ENCODE measurements at places on chromosomes 3 and 15. TPM values are rescaled to one million over a fixed set of nuclear protein-coding genes. Genes with fewer than 3 reads are reported as not detected.
A peak's percentile ranks its signal among the peaks of the same experiment; 100 is the strongest.

DNA sequence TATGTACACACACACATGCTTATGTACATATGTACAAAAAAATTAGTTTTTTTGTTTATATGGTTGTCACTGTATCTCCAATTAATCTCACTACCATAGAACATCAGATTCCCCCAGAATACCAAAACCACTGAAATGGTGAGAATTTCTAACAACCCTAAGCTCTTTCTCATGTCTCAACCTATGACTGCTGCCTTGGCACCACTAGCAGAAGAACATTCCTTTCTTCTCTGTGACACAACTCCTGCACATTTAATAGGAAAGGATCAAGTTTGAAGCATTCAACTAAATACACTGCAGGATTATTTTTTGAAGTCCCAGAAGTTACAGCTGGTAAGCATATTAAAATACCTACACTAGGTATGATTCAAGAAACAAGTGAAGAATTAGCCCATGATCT lies 109.6 kb downstream of the FAM174B start:
- DNase-seq, result no peak

DNA sequence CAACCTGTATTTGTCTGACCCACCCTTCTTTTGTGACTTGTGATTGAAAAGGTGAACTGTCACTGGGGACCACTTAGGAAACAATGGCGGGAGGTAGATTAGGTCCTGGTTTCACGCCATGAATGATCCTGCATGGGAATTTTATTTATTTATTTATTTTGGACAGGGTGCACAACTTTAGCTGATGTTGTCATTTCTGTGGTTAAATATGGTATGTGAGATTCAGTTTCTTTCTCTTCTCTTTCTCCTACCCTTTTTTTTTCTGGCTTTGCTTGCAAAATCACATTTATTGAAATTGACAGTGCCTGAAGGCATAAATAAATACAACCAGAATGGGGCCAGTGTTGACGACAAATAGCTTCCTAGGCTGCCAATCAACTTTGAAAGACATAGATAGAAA lies 18.0 kb upstream of the HTR3E start:
- DNase-seq, result no peak

DNA sequence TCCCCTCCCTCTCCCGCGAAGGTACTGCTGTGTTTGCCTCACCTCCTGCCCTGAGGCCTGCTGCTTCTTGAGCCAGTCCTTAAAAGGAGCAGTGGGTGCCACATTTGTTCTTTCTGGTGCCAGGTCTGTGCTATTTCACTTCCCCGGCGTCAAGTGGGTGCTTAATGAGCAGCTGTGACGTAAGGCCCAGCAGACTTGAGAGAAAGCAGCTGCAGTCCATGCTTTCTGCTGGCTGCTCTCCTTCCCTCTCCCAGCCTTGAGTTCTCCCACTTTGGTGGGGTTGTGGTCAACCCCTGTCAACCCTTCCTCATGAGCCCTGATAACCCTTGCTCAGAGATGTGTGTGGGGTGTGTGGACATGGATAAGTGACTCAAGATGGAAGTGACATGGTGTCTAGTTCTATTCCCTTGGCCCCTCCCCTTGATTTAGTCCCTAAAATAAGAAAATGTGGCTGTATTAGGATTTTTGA lies 6.9 kb downstream of the INAFM2 start:
- DNase-seq, result no peak

- DNase-seq, result no peak
Observed at GRCh38 chr3:188529228-188529627, 375.3 kb downstream of the LPP start.

DNA sequence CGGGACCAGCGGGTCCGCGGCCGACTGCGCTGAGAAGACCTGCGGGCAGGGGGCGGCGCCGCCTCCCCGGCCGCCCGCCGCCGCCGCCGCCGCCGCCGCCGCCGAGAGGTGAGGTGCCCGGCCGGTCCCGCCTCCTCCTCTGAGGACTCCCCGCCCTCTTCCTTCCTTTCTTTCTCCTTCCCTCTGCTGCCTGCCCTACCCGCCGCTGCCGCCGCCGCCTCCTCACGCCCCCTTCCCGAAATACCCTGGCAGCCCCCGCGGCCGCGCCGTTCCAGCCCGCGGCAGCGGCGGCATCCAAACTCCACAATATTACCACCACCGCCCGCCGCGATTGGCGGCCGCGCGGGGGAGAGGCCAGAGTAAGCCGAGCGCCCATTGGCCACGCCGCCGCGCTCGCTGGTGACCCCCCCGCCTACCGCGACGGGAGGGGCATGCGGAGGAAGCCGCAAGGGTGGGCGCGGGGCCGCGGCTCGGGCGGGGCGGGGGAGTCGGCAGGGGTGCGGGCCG lies 61.8 kb upstream of the ANKRD28 start:
- DNase-seq, result peak; percentile 30

DNA sequence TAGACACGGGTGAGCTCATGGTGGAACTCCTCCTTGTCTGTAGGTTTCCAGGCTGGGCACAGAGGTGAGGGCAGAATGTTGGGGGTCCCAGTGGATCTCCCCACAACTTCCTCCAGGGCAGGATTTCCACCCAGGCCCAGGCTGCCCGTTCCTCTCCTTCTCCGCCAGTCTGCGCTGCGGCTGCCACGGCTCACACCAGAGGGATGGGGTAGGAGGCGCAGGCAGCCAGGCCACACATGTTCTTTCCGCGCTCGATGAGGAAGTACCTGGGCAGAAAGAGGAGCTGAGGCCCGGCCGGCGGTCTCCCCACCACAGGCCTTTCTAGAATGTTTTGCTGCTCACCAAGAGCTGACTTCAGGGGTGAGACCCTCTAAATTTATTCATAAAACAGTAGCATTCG lies 22.9 kb downstream of the CTSH start:
- no peak for DNase-seq

GRCh38 chr15:43126356-43126755 lies 7.0 kb upstream of the TMEM62 start:
- DNase-seq, result no peak

DNA sequence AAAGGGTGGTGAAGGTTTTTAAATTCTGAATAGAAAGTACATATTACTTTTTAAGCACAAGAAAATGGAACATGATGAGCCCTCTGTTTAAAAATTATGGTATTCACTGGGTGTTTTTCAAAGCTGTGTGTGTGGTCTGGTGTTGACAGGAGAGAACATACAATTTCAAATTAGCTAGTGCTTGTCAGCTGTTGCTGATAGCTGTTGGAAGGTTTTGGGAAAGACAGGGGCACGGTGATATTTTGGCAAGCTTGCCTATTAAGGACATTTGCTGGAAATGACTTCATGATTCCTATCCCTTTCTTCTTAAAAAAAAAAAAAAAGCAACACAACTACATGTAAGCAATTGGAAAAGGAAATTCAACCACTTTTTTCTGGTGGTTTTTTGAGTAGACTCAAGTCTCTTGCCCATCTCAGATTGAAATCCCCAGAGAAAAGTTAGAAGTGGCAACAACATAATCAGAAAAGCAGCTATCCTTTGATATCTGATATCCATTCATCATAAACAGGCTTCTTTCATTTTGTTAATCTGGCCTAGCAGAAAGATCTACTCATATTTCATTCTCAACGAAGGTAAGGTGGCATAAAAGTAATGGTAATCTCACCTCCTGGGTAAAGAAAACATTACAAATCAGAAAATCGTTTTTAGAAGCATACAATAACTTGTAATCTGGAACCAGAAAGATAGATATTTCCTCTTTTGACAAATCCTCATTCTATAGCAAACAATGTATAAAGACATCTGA lies 130.0 kb downstream of the RBMS3 start:
- DNase-seq, result no peak

GRCh38 chr15:72936691-72937679 lies 115.3 kb upstream of the NEO1 start:
- DNase-seq, result no peak

- DNase-seq, result no peak
Observed at GRCh38 chr3:186219211-186219638, 110.3 kb upstream of the ETV5 start.

Gene PIGBOS1
- total RNA-seq, result 4.8 TPM

Gene XYLB
- 1.4 TPM for total RNA-seq

Gene CLDN16
- not detected for total RNA-seq

Gene TLR9
- total RNA-seq, result not detected

Gene LHFPL4
- under 0.01 TPM for total RNA-seq

Gene ANKUB1
- under 0.01 TPM for total RNA-seq

All from dermis microvascular lymphatic vessel endothelial cell (primary cell).